ENCODE measurements at places on chromosomes 6 and 20. TPM values are rescaled to one million over a fixed set of nuclear protein-coding genes. Genes with fewer than 3 reads are reported as not detected.

- H3K27me3 ChIP-seq, result peaks cover 4% of the 10 kb centered on the region
- no peak overlapping the region for H3K4me3 ChIP-seq
- DNase-seq, result no peak
- H3K27ac ChIP-seq, result no peak overlapping the region
- no peaks in the 10 kb centered on the region for H3K36me3 ChIP-seq
Observed at GRCh38 chr6:15861486-15861885, 198.7 kb upstream of the DTNBP1 start.

DNA sequence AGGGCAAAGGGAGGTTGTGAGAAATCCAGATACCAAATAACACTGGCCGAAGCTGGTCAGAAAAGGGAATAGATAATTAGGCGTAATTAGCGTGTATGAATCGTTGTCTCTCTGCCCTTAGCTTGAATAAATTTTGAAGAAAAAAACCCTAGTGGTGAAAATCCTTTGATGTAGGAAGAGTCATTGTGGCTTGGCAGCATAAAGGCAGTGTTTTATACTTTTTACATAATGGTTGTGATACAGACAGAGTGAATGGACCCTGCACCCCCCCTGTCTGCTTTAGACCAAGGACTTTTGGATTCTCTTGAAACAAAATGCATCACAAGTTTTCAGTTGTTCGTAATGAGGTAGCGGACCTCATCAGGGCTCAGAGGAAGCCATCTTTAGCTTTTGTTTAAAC, 126.5 kb downstream of the AFG1L start:
- peaks cover 16% of the 10 kb centered on the region for H3K27me3 ChIP-seq
- H3K4me3 ChIP-seq, result no peak overlapping the region
- no peaks in the 10 kb centered on the region for H3K36me3 ChIP-seq
- H3K27ac ChIP-seq, result no peak overlapping the region

GRCh38 chr6:24321538-24322162, 36.2 kb downstream of the DCDC2 start:
- H3K27ac ChIP-seq, result no peak overlapping the region
- H3K4me1 ChIP-seq, result no peaks in the 10 kb centered on the region
- H3K36me3 ChIP-seq, result no peaks in the 10 kb centered on the region
- no peak overlapping the region for H3K4me3 ChIP-seq

DNA sequence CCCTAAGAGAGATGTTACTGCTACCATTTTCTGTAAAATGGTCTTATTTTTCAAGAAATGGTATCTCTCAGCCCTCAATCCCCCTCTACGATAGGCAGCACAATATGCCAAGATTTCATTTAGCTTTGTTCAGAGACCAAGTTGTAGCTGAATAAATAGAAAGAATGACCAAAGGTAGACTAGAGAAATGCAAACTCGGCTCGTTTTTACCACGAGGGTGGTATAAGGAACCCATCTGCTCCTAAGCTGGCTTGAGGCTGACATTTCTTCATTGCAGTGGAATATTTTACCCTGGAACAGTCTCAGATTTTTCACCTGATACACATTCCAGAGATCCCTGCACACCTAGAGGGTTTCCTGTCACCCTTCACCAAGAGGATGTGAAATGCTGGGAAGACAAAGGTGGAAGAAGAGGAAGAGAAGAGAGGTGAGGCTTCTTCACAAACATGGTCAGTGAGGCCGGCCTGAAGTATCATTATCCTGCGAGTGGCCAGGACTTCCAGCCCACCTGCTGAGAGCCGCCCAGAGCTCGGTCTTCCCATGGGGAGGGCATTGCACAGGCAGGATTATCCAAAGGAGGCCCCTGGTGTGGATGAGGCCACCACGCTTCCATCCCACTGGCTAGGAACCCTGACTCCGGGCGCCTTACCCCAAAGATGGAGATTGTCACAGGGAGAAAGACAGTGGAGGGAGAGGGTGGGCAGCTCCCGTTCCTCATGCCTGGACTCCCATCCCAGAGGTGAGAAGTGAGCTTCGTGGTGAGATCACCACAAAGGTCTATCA, 57.1 kb upstream of the AFDN start:
- H3K27ac ChIP-seq, result no peak overlapping the region
- peaks cover 17% of the 10 kb centered on the region for H3K27me3 ChIP-seq
- no peak for DNase-seq
- no peaks in the 10 kb centered on the region for H3K4me1 ChIP-seq
- H3K36me3 ChIP-seq, result no peaks in the 10 kb centered on the region

DNA sequence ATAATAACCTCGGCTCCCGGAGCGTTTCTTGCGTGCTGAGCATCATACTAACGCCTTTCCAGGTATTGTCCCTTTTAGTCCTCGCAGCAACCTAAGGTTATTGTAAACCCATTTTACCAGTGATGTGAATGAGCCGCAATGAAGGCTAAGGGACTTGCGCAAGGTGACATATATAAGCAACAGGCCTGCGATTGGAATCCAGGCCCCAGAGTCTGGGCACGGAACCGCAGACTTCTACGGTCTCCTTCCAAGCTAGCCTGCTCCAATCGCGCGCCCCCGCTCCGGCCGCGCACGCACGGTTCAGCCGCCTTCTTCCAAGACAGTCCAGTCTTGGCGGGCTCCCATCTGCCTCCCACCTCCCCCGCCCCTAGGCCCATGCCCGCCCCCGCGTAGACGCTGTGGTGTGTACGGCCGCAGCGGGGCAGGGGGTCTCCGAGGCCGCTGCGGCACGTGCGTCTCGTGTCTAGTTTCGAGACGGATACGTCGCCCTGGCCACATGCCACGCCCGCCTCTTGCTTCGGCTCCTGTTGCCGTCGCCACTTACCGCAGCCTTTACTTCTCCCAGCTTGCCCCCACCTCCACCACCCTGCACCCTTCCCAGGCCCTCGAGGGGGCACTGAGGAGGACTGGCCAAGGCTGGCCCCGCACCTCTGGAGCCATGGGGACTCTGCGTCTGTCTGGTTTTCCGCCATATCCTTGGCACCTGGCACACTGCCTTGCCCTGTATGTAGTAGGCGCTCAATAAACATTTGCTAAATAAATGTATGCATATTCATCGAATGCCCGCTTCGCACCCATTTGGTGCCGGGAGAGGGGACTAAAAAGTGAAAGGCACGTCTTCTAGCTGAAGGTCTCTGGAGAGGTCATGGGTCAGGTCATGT, 855 bp upstream of the GFOD1 start:
- H3K4me1 ChIP-seq, result peaks cover 41% of the 10 kb centered on the region
- peak; percentile 31 for DNase-seq
- peaks cover 24% of the 10 kb centered on the region for H3K27me3 ChIP-seq
- no peaks in the 10 kb centered on the region for H3K36me3 ChIP-seq

DNA sequence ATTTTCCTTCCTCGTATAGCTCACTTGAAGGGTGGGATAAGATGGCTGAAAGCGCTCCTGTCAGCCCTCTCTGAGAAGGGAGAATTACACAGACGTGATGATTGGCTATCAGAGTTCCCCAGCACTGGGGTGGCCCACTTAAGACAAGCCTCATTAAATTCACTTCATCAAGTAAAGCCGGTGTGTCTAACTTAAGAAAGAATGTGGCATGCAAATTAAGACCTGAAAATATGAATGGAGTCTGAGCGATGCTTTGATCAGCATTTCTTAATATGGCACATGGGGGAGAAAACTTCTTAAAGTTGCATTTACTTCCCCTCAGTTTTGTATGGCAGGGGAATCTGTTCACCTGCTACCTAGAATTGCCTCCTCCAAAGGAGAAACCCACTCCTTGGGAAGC, 369.3 kb downstream of the FARS2 start:
- no peak for DNase-seq
- no peak overlapping the region for H3K4me3 ChIP-seq
- H3K27me3 ChIP-seq, result no peaks in the 10 kb centered on the region
- peaks cover 23% of the 10 kb centered on the region for H3K4me1 ChIP-seq
- peaks cover 5% of the 10 kb centered on the region for H3K36me3 ChIP-seq

- peaks cover 16% of the 10 kb centered on the region for H3K4me1 ChIP-seq
- H3K36me3 ChIP-seq, result no peaks in the 10 kb centered on the region
- H3K27me3 ChIP-seq, result peaks cover 2% of the 10 kb centered on the region
- H3K4me3 ChIP-seq, result no peak overlapping the region
Observed at GRCh38 chr6:166439366-166440091, 56.8 kb upstream of the MPC1 start.

- no peaks in the 10 kb centered on the region for H3K27me3 ChIP-seq
- H3K27ac ChIP-seq, result no peak overlapping the region
- H3K4me3 ChIP-seq, result no peak overlapping the region
- peaks cover 25% of the 10 kb centered on the region for H3K36me3 ChIP-seq
- H3K4me1 ChIP-seq, result peaks cover 43% of the 10 kb centered on the region
- DNase-seq, result no peak
Observed at GRCh38 chr6:31473780-31474761, 23.9 kb upstream of the MICB start.

DNA sequence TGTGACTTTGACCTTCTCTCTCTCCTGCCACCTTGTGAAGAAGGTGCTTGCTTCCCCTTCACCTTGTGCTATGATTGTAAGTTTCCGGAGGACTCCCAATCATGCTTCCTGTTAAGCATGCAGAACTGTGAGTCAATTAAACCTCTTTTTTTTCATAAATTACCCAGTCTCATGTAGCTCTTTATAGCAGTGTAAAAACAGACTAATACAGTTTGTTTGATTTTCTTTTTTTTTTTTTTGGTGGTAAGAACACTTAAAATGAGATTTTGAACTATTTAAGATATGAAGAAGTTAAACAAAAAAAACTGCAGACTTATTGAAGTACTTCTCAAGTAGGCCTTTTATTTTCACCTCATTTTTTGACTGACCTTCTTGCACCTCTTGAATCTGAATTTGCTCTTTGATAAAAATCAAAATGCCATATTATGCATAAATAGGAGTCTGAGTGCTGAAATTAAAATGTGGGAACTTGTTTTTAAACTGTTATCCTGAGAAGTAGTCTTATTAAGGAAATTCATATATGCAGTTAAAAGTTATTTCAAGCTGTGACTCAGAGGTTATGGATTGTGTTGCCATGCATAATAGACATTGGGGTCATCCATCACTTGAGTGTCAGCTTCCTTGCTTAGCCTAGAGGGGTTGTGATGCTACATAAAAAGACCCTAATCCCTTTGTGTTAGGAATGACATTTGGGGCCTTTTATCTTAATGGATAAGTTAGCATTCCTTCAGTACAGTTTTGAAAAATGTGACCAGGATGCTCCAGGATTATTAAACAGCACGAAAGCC, 447.9 kb upstream of the FKBP1C start:
- H3K36me3 ChIP-seq, result no peaks in the 10 kb centered on the region
- no peaks in the 10 kb centered on the region for H3K4me1 ChIP-seq
- no peak overlapping the region for H3K27ac ChIP-seq
- DNase-seq, result no peak
- no peak overlapping the region for H3K4me3 ChIP-seq

- DNase-seq, result no peak
- no peak overlapping the region for H3K4me3 ChIP-seq
- H3K27me3 ChIP-seq, result no peaks in the 10 kb centered on the region
- H3K4me1 ChIP-seq, result no peaks in the 10 kb centered on the region
- no peak overlapping the region for H3K27ac ChIP-seq
Observed at GRCh38 chr20:35004051-35004725, 48.5 kb downstream of the MYH7B start.

MATN4 gene
- 0.83 TPM for total RNA-seq

CTAGE9 gene
- total RNA-seq, result not detected

SIRPB1 gene
- 7.1 TPM for total RNA-seq

All from activated CD4-positive, alpha-beta memory T cell treated with anti-CD3 and anti-CD28 coated beads, Interleukin-2, amount 10 ng/mL, durations not matched to agents 7 days and 5 days (primary cell).